ENCODE measurements at places on chromosomes 6 and 20. TPM values are rescaled to one million over a fixed set of nuclear protein-coding genes. Genes with fewer than 3 reads are reported as not detected.
A peak's percentile ranks its signal among the peaks of the same experiment; 100 is the strongest.

- DNase-seq: peak; percentile 81
Measured at GRCh38 chr6:44655412-44656342, 268.2 kb downstream of the CDC5L start.

GRCh38 chr6:123777563-123777962 lies 26.1 kb upstream of the NKAIN2 start:
- DNase-seq: peak; percentile 31

DNA sequence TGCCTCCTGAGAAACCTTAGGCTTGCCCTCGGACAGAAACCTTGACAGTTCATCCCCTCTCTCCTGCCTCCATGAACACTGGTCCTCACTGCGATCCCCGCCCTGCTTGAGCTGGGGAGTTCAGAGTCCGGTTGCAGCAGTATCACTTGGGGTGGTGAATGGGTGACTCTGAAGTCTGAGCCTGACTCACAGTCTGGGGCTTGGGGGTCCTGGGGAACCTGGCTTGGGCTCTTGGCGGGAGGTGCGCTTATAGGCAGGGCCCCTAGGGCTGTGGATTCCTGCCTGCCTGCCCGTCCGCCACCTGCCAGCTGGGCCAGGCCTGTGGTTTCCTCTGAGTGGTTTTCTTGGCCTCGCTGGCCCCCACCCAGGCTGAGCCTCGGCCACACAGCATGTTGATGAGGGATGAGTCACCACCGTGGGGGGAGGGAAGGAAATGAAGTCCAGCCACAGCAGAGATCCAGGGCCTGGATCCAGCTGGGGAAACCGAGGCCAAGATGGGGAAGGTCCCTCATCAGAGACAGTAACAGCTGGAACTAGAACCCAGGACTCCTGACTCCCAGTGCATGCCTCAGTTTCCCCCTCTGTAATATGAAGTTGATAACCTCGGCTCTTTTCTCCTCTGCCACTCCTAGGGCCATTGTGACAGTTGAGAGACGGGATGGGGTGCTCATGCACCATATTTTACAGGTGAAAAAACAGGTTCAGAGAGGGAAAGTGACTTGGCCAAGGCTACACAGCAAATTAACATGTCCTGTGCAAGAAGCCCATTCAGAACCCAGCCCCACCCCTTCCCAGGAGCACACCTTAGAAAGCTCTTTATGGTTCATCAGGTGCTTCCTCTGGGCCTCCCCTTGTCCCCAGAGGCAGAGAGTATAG lies 9.2 kb downstream of the FOXS1 start:
- peak; percentile 90 for DNase-seq

- DNase-seq: no peak
Measured at GRCh38 chr6:25960734-25961133, 1.9 kb upstream of the TRIM38 start.

- no peak for DNase-seq
Measured at GRCh38 chr6:14817074-14817473, 428.8 kb upstream of the JARID2 start.

DNA sequence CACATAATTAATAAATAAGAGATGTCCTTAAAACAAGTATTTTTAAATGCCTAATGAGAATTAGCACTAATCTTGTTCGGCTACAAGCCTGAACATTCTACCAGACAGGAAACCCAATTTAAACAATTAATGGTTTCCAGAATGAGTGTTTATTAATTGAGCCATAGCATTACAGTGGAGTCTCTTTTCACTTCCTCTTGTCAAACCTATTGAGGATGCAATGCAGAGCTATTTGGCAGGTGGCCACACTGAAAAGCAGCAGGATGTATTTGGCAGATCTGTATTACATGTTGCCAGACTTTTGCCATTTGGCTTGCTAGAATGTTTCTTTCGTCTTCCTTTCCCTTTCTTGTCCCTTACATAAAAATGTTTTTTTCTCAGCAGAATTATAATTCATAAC lies 475.2 kb upstream of the MARCKS start:
- peak; percentile 37 for DNase-seq

GRCh38 chr6:34773916-34774315 lies 16.6 kb downstream of the SNRPC start:
- no peak for DNase-seq

- DNase-seq: no peak
Measured at GRCh38 chr6:117674503-117674902, 766 bp upstream of the NUS1 start.

DNA sequence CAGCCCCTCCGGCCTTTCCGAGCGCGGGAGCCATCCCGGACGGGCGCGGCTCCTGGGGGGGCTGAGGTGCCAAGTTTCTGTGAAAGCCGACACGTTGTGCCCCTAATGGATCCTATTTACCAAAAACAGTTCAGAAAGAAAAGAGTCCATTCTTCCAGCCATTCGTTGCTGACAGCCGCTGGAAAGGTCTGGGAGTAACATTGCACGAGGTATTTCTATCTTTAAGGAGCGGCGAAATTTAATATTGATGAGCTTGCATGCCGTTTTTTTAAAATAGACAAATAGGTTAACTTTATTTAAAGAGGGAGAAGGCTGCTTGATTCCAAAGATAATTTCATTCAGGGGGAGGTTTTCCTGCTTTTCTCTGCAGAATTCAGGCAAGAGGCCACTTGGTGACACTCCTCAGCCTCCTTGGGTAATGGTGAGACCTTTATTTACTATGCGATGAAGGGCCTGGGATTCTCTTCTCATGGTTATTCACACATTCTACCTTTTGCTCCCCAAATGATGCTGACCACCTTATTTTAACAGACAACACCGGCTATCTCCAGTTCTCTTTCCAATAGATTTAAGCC lies 988 bp downstream of the TIAM2 start:
- peak; percentile 23 for DNase-seq

GRCh38 chr20:40957265-40957760 lies 71.3 kb upstream of the TOP1 start:
- no peak for DNase-seq

- DNase-seq: no peak
Measured at GRCh38 chr6:103784117-103784516, 1075.6 kb downstream of the HACE1 start.

DNA sequence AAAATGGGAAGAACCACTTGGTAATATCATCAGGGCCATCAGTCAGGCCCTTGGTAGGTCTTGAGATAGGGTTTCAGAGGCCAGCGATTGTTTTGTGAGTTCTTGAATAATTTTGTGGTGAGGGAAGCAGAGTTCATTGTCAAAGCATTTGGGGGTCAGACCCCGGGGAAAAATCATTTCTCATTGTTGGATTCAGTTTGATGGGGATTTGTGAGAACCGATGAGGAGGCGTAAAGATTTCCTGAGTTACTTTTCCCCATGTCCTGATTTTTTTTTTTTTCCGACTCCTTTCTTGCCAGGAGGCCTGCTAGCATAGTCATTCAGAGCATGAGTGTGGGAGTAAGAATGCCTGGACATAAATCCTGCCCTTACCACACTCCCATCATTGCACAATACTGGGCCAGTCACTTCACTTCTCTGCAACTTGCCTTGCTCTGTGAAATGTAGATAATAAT lies 60.3 kb downstream of the TSHZ2 start:
- DNase-seq: peak; percentile 9

DNA sequence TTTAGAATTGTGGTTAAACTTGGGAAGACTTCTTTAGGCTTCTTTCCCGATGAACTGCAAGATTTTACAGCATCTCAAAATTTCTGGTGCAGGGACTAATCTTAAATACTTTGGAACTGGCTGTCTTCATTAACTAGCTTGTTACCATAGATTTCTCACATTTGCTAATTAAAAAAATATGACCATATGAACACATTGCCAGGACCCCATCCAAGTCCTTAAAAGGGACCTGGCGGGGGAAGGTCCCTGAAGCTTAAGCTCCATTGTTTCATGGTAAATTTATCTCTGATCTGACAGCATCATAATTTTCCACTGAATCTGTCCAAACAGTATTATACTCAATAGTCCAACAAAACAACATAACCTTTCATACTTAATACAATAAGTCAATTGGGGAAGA lies 517.8 kb upstream of the FLRT3 start:
- DNase-seq: no peak

DNA sequence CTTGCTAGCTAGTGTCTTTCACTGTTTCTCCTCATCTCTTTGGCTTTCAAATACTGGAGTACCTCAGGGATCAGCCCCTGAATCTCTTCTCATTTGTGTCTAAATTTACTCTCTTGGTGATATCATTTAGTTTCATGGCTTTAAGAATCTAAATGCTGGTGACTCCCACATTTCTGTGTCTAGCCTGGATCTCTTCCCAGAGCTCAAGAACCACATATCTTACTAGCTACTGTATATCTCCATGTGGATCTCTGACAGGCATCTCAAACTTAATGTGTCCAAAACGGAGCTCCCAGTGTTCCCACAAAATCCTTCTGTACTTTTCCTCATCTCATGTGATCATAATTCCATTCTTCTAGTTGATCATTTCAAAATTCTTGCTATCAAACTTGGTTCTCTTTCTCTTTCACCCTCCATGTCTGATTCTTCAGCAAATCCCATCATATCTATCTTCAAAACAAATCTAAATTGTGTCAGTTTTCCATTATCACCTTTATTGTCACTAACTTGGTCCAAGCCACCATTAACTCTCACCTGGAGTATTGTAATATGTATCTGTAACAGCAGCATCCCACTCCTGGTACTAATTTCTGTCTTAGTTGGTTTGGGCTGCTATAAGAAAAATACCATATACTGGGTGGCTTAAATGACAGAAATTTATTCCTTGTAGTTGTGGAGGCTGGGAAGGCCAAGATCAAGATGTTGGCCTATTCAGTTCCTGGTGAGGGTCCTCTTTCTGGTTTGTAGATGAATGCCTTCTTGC lies 45.9 kb downstream of the CCDC170 start:
- DNase-seq: no peak

- no peak for DNase-seq
Measured at GRCh38 chr6:6588064-6588923, at the start of gene LY86. TSS of gene LY86 (plus strand) at chr6:6588720. CDS start at chr6:6588735, 15 bp downstream.

DNA sequence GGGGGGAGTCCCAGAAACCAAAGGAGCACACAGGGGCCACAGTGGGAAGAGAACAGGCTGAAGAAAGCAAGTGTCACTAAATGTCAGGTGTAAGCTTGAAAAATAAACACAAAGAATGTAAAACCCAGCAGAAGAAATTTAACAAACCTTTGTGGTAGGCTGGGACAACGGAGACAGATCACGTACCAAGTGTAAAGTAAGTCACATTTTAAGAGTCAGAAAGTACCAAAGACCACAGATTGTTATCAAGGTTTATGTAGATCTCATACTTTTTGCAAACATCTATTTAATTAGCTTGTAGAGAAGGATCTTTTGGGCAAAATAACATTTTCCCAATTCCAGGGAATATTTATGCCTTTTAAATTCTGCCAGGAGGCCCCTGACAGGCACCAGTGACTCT lies 1.6 kb downstream of the CLIC5 start:
- DNase-seq: no peak

DNA sequence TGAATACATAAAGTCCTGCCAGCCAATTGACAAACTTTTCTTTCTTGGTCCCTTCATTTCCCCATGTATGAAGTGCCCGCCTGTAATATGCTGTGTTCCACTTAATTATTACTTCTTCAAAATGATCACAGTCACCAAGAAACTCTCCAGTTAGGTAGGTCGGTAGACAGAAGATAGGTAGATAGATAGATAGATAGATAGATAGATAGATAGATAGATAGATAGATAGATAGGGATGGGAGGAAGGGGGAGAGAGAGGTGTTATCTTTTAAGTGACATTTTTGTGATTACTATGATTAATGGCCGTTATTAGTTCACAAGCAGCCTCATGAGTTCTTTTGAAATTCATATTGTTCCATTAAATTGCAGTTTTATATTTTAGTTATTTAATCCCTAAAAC lies 79.5 kb upstream of the TPD52L1 start:
- no peak for DNase-seq

- no peak for DNase-seq
Measured at GRCh38 chr20:1283522-1284510, 17.7 kb downstream of the SNPH start.

DNA sequence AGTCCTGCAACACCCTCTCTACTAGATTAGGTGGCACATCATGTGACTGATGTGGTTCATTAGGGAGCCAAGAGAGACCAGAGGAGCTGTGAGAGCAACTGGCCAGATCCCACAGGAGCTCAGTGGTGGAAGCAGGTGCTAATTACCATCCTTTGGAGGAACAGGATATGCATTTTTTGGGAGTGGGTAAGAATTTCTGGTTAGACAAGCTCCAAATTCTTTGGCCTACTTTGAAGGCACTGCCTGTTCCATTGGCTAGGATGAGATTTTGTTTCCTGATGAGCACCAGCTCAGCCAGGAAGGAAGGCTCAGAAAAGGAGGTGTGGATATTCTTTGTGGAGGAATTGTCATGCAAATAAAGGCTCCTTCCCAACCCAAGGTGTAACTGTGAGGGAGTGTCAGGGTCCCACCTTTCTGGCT lies 130.3 kb upstream of the BMP2 start:
- DNase-seq: peak; percentile 42

GRCh38 chr6:126535595-126535994 lies 195.7 kb downstream of the CENPW start:
- DNase-seq: peak; percentile 14

- no peak for DNase-seq
Measured at GRCh38 chr6:87444362-87444761, 28.4 kb upstream of the SLC35A1 start.

DNA sequence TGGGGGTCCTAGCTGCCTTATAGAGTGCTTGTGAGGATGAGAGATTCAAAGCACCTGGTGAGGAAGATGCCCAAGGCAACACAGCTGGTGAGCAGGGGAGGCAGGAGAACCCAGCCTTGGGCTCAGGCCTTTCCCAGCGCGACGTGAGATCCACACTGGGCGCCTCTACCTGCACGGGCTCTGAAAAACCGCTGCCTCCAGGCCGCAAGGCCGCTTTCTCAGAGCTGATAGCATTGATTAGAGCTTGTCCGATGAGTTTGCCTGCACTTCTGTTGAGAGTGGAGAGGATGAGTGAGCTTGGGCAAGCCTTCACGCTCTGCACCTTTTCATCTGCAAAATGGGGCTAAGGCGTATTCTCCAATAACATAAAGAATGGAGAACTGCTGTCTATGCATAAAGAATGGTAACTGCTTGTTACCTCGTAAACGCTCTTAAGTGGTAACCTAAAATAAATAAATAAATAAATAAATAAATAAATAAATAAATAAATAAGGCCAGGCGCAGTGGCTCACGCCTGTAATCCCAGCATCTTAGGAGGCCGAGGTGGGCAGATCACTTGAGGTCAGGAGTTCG lies 916 bp downstream of the PABPC1L start:
- DNase-seq: no peak

- no peak for DNase-seq
Measured at GRCh38 chr20:35975576-35976373, 7.4 kb downstream of the CNBD2 start.

- DNase-seq: no peak
Measured at GRCh38 chr6:119974430-119975159, 625.0 kb upstream of the MAN1A1 start.

The ROS1 gene
- total RNA-seq: 53.4 TPM

The C6orf58 gene
- total RNA-seq: not detected

The MAS1 gene
- not detected for total RNA-seq

The ADISSP gene
- 84.3 TPM for total RNA-seq

The EPPIN gene
- not detected for total RNA-seq

The NKAPL gene
- total RNA-seq: not detected

The OR10C1 gene
- total RNA-seq: not detected

The LPA gene
- not detected for total RNA-seq

The GLP1R gene
- total RNA-seq: not detected

The KLC4 gene
- 10.6 TPM for total RNA-seq

The WFDC2 gene
- total RNA-seq: not detected

The CPXM1 gene
- total RNA-seq: not detected

The RPS6KA2 gene
- total RNA-seq: 43.7 TPM

The HLA-DQA2 gene
- total RNA-seq: not detected
